Epithelial cell of proximal tubule (primary cell): ENCODE measurements at places on chromosomes 4 and X.

DNA sequence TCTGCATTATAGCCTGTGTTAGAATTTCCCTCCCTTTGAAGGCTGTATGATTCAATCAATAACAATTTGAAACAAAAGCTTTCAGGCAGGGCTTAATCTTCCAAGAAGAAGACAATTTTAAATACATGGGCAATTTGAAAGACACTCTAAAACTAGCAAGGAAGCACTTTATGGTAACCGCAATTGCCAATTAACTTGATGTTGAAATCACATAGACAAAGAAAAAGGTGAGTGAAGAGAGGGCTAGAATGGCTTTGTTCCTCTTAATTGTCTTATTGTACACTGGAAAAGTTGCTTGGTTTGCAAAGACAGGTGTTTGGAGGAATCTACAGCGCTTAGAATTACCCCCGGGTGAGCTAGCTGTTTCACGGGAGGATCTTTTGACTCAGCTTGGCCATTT, 74.4 kb upstream of the PRKX start:
- DNase-seq, result no peak

DNA sequence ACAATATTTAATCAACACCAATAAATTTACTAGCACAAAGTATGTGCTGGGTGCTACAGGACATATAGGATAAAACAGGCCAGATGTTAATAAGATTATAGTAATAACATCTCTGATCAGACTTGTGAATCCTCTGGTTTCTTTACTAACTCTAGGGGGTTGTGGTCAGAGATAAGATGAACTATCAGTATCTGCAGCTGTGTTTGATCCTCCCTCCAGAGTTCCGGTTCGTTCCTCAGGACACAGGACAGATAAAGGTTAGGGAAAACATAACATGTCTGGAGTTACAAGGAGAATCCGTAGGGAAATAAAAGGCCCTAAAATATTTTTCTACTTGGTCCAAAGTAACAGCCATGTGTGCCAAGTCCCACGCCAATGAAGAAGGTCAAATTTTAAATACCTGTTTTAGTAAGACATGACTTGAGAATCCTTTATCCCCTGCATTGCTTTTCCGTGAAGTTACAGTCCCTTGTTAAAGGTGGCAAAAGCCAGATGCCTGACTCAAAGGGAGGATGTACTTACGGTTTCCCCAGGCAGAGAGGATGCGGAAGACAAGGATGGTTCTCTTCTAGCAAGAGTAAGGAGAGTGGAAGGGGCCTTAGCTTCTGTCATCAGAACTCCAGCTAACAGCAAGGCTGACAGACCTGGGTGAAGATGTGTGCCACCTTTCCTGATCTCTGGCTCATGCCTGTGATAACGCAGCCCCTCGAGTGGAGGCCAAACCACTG, 44.4 kb downstream of the KIAA0232 start:
- DNase-seq, result no peak

DNA sequence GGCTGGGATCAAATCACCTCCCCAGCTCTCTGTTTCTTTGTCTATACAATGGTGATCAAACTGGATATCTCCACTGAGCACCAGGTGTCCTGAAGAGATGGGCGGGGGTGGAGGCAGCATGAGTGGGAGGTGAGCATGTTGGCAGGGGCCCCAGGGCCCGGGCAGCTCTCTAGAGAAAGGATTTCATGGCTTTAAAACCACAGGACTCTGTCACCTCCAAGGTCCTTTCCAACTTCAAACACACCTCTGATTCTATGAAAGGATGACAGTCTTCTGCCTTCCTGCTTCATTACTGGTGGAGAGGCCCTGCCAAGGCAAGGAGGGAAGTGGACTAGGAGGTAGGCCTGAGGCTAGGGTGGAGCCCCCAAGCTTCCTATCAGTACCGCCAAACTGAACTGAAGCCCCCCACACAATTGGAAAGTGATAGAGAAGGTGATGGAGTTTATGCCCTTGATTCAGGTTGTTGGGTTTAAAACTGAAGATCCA, 38.6 kb downstream of the TRIM2 start:
- no peak for DNase-seq

- no peak for DNase-seq
These were observed 129.0 kb downstream of the AMMECR1 start for GRCh38 chrX:110188701-110189558.

DNA sequence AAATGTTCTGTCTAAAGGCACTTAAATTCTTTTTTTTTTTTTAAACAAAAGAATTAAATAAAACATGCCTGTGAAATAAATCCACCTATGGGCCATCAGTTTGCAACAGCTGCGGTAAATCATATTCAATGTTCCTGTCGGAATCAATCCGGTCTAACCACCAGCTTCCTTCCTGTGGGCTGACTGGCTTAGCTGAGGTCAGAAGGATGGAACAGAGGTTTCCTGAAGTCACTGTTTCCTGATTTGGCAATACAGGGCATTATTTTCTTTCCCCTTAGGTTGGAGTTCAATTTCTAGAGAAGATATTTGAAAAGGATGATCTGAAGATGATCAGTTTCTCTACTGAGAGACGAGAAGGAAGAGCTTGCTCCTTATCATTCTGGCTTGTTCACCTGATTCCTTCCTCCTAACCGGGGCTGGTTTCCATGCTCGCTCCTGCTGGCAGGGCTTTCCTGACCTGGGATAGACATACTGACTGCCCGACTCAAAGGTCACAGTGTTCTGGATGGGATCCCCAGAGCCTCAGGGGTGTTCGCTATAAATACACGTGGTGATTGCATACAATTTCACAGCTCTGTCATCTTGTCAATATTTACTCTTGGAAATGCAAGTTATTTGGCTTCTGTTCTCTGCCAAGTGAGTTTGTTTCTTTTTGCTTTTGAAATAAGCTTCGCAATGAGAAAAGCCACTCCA, 21.7 kb downstream of the PDLIM3 start:
- DNase-seq, result no peak

DNA sequence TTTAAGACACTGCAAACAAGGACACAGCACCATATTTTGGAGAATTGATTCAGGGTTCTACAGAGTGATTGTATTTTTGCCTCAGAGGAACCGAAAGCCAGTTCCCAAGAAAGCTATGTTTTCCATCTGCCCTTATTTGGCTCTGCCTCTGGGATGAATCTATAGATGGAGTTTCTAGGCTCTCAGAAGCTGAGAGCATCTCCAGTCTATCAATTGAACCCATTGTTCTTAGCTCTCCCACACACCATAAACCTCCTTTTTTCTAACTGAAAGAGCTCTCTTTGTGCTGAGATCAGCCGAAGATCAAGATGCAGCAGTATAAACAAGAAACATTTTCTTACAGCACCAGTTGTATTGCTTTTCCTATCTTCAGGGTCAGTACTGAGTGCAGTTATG, 16.9 kb downstream of the PLP1 start:
- no peak for DNase-seq

DNA sequence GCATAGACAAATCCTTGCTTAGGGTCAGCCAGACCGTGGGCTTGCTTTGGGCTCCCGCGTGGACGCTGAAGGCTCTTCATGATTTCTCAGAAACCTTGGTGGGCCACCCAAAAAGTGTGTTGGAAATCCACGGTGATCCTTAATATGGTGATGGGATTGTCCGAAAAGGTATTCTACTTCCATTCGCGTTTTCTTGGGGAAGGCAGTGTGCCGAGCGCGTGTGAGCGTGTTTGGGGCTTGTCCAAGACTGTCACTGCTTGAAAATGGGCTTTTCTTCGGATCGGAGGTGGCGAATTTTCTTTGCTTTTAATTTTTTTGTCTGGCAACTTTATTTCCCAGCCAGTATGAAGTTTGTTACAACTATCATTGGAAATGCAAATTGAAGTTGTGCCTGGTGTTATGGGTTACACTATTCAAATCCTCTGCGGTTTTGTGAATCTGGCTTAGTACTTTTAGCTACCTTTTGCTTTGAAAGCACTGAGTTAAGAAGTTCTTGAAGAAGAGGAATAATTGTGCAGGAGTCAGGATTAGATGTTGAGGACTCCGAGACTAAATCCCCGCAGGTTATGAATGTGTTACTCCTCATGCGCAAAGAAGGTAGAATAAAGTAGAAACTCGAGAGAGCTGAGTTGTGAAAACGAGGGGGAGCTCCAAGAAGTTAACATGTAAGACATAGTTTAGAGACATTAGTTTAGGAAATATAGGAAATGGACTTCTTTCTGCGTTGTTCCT, 3.2 kb downstream of the SPRY1 start:
- DNase-seq, result no peak

DNA sequence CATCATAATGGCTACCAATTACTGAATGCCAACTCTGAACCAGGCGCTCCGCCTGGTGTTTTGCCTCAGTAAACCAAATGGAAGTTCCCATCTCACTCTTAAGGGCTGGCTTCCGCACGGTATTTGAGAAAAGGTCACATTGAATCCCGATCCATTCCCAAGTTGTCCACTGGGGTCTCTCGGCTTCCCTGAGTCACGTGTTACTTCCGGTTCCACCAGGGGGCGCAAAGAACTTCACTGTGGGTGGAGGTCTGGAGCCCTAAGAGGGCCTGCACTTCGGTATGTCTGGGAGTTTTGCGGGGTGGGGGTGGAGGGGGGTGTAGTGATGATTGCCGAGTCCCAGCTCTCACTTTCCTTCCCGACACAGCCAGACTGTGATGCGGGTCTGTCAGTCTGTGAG, 13.4 kb upstream of the NHS start:
- DNase-seq, result no peak

- no peak for DNase-seq
These were observed 4.7 kb upstream of the S100P start for GRCh38 chr4:6688879-6689505.

DNA sequence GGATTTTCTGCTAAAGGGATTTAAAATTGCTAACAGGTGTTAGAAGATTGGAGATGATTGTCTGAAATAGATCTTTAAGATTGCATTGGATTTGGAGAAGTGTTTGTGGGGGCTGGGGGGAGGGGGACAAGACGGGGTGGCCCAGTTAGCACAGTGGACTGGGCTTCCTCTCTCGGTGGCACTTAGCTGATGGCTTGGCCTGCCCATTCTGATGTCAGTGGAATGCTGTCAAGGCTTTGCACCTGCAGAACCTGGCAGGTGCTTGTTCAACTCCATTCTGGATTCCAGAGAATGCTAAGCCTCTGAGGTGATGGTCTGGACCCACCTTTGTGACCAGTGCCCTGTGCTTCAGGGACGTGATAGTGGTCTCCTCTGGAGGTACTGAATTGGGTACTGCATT, 43.7 kb downstream of the ADD1 start:
- DNase-seq, result no peak

DNA sequence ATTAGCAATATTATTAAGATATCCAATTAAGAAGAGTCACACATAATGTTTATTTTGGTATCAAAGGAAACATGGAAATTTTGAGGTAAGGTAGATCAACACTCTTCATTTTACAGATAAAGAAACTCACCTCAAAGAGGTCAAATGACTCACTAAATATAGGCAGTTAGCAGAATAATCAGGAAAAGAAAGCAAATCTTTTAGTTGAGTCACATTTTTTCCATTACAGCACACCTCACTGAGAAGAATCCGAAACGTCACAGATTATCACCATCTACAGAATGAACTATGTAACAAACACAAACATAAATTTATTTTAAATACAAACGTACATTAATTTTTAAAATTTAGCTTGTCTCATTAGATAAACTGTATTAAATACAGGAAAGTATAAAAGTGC, 70.1 kb downstream of the TMEM47 start:
- no peak for DNase-seq

DNA sequence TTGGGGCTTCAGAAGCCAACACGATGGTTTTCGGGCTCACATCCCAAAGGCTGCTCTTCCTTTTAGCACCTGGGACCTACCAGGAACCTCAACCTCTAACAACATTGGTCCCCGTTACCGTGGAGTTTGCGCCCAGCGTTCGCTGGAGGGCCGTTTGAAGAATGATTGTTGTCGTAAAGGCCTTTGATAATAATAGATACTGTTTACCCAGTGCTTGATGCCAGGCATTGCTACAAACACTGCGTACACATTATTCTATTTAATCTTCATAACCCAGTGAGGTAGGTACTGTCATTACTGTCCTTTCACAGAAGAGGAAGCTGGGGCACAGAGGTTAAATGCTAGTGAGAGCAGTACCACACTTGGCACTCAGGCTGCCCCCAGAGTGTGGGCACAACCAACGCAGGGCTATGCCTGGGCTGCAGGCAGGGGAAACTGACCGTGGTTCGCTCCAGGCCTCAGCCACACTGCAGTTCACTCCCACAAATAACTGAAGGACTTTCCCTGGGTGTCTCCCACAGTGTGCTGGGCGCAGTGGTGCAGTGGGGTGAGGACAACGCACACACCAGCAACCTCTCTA, 1.0 kb upstream of the ACSL1 start:
- DNase-seq, result no peak

GRCh38 chrX:103253608-103254007, 1.3 kb downstream of the TCEAL8 start:
- no peak for DNase-seq

- DNase-seq, result no peak
These were observed 141.2 kb upstream of the INTU start for GRCh38 chr4:127491571-127491970.

- no peak for DNase-seq
These were observed 119.8 kb downstream of the SPCS3 start for GRCh38 chr4:176439611-176440010.

GRCh38 chr4:93403571-93403970, 425.0 kb upstream of the ATOH1 start:
- DNase-seq, result no peak

DNA sequence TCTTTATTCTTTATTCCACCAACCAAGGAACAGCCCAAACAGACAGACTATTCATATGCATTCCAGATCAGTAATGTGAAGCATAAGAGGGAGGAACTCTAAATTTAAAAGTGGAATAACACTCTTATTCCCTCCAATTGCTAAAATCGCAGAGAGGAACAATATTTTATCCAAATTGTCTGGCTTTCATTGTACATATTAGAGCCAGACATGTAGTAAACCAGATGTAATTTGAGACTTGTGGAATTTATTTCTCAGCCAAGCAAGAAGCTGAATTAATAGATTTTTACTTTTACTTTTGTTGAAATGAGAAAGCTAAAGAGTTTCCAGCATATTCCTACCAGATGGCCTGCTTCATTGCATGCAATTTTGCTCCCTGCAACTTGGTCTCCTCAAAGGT, 674.6 kb upstream of the SLIT2 start:
- no peak for DNase-seq

DNA sequence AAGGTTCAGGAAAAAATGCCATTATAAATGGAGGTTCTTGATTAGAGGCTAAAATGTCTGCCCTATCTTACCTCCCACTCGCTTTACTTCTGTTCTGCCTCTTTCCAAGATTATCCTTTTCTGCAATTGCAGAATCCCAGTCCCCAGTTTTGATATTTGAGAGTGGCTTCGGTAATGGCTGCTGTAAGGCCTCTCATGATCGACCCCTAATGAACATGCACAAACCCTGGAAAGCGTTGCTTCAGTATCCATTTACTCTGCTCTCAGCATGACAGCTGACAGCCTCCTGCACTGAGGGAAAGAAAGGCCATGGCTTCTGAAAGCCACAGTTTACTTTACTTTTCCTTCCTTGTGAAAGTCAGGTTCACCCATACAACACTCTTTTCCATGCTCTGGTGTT, 325.4 kb upstream of the GALNT7 start:
- no peak for DNase-seq

GRCh38 chrX:32514986-32515385, 696.4 kb downstream of the DMD start:
- no peak for DNase-seq

DNA sequence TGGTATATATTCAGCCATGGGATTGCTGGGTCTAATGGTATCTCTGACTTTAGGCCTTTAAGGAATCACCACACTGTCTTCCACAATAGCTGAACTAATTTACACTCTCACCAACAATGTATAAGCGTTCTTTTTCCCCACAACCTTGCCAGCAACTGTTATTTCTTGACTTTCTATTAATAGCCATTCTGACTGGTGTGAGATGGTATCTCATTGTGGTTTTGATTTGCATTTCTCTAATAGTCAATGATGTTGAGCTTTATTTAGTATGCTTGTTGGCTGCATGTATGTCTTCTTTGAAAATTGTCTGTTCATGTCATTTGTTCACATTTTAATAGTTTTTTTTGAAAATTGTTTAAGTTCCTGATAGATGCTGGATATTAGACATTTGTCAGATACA, 235.2 kb downstream of the HEPH start:
- DNase-seq, result no peak
